ENCODE measurements at places on chromosomes 6 and 20.

- DNase-seq, result no peak
Measured at GRCh38 chr6:135052939-135053338, 1.7 kb downstream of the HBS1L start.

GRCh38 chr6:11218538-11219399 is 13.7 kb downstream of the NEDD9 start:
- DNase-seq, result no peak

DNA sequence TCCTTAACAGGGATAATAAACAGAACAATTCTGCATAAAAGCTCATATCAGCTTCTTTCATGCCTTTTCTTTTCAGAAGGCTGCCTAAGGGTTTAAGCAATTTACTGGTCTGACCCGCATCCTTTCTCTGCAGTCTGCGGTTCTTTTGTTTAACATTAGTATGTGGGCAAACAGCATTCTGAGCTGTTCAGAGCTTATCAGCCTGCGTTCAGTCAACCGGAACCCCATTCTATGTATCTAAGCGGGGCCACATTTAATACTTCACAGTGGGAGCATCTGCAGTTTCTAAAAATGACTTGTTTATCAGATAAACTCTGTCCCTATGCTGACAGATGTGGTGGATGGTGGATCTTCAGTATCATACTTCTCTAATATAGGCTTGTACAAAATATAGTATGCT is 758.9 kb upstream of the MMS22L start:
- no peak for DNase-seq

- no peak for DNase-seq
Measured at GRCh38 chr6:47372318-47372717, 62.6 kb upstream of the TNFRSF21 start.

GRCh38 chr6:152232501-152233151 is 404.5 kb downstream of the SYNE1 start:
- DNase-seq, result no peak

DNA sequence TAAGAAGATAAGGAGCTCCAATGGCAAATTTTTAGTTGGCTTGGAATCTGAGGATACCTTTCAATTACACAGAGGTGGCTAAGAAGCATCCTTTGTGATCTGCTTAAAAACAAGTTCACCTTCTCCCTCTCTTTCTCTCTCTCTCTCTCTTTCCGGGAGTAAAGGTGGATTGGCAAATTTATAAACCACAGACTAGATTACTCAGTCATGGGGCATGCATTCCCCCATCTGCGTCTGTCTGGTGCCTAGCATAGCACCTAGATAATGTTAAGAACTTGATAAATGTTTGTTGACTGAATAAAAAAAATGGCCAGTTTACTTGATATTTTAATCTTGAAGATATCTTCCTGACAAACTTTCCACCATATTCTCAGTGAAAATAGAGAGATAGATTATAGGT is 312.3 kb downstream of the CDC5L start:
- DNase-seq, result no peak

- DNase-seq, result no peak
Measured at GRCh38 chr6:8434727-8435092, 635 bp downstream of the SLC35B3 start.

GRCh38 chr6:111857674-111858337 is 15.4 kb downstream of the FYN start:
- DNase-seq, result no peak

DNA sequence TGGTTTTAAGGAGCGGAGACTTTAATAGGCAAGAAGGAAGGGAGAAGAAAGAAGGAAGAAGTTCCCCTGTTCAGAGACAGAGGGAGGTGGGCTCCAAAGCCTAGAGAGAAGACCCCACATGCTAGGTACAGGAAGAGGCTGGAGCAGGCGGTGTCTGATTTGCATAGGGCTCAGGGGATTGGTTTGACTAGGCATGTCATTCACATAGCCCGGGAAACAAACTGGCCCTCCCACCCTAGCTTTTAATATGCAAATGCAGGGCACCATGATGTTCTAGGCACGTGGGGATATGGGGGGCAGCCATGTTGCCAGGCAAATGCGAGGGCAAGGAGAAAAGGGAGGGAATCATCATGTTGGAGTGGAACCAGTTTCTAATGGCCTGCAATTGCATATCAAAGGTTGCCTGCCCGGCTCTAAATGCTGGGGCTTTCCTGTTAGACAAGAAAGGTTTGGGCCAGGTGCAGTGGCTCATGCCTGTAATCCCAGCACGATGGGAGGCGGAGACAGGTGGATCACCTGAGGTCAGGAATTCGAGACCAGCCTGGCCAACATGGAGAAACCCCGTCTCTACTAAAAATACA is 34.3 kb upstream of the AGPAT4 start:
- DNase-seq, result no peak

- no peak for DNase-seq
Measured at GRCh38 chr6:154154389-154154967, 115.4 kb downstream of the OPRM1 start.

DNA sequence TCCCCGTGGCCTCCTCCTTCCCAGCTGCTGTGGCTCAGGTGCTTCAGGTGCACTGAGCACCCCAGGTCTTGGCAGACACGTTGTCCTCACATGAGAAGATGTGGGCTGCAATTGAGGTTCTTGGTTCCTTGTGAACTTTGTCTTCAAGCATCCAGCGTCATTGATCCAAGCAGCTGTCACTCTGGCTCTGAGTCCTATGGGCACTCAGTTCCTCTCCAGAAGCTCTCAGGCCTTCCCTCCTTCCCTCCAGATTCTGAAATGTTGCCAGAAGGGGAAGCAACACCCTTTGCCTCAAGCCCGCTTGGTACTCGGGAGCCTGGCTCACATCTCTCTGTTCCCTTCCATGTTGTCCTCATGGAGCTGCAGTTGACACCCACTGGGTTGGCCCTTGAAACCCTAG is 8.4 kb upstream of the MRGBP start:
- no peak for DNase-seq

DNA sequence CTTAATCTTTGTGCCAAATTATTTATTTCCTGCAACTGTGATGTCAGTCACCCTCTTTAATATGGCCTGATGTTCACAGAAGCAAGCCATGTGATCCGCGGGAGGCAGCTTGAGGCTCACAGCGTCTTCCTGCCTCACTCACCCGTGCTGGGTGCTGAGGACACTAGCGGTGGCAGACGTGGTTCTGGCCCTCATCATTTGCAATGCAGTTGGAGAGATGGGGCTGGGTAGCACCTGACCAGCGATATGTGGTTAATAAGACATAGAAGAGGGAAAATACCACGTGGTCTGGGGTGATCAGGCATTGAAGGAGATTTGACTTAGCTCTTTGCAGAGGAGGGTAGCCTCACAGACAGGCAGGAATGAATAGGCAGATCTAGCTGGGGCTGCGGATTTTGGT is 264.7 kb downstream of the TMEM242 start:
- no peak for DNase-seq

DNA sequence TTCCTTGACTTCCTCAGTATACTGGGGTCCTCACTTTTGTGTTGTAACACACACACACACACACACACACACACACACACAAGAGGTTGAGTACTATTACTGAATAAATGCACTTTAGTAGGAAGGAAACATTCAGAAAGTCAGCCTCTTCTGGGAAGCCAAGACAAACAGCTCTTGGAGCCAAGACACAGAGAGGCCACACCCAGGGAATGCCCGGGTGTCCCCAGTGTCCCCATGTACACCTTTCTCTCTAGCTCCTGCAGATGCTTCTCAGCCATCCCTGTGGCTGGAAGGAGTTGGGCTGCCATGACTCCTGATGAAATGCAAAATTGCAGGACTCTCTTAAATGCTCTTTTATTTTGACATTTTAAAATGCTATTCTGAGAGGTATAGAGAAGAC is 70.5 kb downstream of the PPP1R14C start:
- DNase-seq, result no peak

GRCh38 chr6:165662749-165663376 is at the start of gene PDE10A:
PDE10A (minus strand) TSS chr6:165663241; CDS start chr6:165662811, 430 bp downstream.
- DNase-seq, result no peak

DNA sequence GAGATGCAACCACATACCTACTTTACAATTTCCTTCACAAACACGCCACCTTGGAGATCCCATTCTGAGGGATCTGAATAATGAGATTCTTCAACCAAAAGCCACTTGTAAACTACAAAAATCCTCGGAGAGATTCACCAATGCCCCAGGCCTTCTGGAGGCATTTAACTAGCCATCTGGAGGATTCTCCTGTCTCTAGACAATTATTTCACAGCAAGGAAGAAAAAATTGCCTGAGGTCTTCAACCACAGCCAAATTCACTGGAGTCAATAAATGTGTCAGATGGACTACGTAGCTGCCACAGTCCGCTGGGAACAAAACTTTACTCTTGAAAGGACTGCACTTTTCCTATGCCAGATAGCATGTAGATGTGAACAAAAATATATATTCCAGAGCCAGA is 19.0 kb upstream of the DCDC2 start:
- no peak for DNase-seq

- no peak for DNase-seq
Measured at GRCh38 chr6:26516481-26517427, 16.7 kb downstream of the BTN1A1 start.

DNA sequence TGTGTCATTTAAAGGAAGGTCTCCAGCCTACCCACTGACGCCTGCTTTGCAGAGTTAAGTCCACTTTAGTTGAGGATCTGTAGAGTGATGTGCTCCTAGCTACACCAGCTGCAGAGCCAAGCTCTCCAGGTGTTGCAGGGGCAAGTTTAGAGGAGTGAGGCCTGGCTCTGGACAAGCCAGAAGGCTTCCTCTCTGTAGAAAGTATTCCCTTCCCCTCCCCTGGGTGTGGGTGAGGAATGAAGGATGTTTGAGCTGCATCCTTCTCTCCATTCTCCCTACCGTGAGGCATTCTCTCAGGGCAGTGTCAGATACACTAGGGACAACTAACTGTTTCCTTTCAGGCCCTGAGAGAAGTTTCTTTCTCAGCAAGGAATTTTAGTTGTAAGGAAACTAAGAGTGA is 66.5 kb downstream of the ELOVL5 start:
- DNase-seq, result no peak

- DNase-seq, result no peak
Measured at GRCh38 chr6:32167154-32167760, 2.9 kb downstream of the EGFL8 start.

DNA sequence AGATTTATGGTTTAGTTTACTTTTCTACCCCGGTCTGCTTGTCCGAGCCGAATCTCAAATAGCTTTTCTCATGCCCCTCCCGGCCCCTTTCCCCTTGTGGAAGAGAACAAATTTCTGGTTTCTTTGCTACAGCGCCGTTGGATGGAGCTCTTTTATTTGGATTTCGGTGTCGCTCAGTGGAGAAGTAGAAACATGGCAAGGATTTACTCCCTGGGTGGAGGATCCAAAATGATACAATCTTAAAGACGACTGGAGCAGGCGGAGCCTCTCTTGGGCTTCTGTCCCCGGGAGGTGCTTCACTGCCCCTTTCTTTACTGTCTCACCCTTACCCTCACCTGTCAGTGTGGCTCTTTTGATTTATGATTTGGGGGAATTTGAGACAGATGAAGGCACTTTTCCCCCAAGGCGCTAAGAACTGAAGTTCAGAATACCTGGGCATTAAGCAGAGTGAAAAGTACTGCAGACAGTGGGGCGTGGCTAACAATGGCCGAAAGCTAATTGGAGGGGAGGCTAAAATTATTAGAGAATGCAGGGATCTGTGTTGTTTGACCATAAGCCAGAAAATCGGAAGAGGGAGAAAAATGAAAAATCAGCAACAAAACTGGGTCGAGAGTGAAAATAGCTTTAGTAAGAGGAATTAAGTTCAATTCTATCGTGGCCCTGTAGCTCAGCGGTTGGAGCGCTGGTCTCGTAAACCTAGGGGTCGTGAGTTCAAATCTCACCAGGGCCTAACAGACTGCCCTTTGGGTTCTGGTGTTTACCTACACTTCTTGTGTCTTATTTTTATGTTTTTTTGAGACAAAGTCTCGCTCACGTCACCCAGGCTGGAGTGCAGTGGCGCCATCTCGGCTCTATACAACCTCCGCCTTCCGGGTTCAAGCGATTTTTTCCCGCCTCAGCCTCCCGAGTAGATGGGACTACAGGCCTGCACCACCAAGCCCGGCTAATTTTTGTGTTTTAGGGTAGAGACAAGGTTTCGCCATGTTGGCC is 145.1 kb upstream of the ZNF184 start:
- no peak for DNase-seq

DNA sequence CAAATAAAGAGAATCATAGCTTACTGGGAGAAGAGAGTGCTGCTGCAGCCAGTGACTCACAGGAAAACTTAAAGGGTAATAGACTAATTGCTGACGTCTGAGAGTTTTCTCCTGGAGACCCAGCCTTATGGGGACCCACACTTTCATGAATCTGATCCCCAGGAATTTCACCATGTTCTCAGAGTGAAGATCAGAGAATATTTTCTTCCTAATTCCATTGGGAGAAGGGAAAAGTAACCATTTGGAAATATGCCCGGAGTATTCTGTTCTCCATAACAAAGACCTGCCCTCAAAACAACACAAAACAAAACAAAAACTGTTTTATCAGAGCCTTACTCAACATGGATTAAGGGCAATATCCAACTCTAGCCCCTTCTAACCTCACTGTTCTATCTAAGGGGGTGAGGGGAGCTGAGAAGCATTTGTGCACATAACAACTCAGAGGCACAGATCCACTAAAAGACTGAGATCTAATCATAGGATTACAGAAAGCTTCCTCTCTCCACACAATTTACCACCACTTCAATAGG is 168.2 kb upstream of the SSTR4 start:
- no peak for DNase-seq

- no peak for DNase-seq
Measured at GRCh38 chr20:32786059-32786760, 24.0 kb downstream of the DNMT3B start.

GRCh38 chr6:107419733-107420132 is 39.6 kb downstream of the PDSS2 start:
- DNase-seq, result no peak

DNA sequence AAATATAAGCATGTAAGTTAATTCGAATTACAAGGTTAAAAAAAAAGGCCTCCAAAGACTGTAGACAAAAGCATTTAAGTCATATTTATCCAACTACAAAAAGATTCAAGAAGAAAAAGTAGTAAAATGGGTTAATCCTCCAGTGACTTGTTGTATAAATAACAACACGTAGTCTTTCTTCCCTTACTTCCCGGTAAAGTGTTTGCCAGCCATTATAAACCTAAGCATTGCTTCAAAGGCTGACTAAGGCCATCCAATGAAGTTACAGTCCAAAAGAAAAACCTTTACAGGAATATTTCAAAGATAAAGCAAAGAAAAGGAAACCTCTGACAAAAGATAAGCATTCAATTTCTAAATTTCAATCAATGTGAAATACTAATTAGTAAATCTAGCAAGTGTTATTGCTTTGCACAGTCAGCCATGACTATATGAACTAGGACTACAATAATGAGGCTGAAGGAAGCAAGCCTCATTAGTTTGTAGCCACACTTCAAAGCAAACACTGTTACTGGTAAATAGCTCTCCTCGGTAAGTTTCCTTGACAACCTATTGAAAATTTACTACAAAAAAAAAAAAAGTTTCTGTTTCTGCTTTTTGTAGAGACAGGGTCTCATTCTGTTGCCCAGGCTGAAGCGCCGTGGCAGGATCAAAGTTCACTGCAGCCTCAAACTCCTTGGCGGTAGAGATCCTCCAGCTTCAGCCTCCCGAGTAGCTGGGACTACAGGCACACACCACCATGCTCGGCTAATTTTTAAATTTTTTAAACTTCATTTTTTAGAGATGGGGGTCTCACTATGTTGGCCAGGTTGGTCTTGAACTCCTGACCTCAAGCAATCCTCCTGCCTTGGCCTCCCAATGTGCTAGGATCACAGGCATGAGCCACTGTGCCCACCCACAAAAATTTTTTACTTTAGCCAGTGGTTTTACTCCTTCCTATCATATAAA is 46.0 kb downstream of the NUDT3 start:
- no peak for DNase-seq

GRCh38 chr20:51758978-51759544 is 9.1 kb downstream of the ATP9A start:
- no peak for DNase-seq

GRCh38 chr20:56417911-56418310 is 5.9 kb downstream of the CASS4 start:
- DNase-seq, result no peak

Measured in NCI-H1436 treated with DMSO at 0.1 percent for 48 hours (cell line).